Osteoblast (primary cell): ENCODE measurements at places on chromosomes 1 and 21. TPM values are rescaled to one million over a fixed set of nuclear protein-coding genes. Genes with fewer than 3 reads are reported as not detected.

PERM1 gene
- total RNA-seq: not detected in 2 replicates

PRAMEF13 gene
- total RNA-seq: not detected in 2 replicates

TNNT2 gene
- not detected in 2 replicates for total RNA-seq

SLC9C2 gene
- not detected in 2 replicates for total RNA-seq

APOBEC4 gene
- under 0.01 TPM in 1 of 2 replicates, not detected in the other for total RNA-seq

SYCP1 gene
- not detected in 2 replicates for total RNA-seq

VWA1 gene
- total RNA-seq: 2.4 and 4.3 TPM in 2 replicates
